Central memory CD4-positive, alpha-beta T cell (primary cell): ENCODE measurements at places on chromosomes 12 and 14.

GRCh38 chr12:29655861-29656260 is 127.9 kb downstream of the TMTC1 start:
- no peak for DNase-seq

DNA sequence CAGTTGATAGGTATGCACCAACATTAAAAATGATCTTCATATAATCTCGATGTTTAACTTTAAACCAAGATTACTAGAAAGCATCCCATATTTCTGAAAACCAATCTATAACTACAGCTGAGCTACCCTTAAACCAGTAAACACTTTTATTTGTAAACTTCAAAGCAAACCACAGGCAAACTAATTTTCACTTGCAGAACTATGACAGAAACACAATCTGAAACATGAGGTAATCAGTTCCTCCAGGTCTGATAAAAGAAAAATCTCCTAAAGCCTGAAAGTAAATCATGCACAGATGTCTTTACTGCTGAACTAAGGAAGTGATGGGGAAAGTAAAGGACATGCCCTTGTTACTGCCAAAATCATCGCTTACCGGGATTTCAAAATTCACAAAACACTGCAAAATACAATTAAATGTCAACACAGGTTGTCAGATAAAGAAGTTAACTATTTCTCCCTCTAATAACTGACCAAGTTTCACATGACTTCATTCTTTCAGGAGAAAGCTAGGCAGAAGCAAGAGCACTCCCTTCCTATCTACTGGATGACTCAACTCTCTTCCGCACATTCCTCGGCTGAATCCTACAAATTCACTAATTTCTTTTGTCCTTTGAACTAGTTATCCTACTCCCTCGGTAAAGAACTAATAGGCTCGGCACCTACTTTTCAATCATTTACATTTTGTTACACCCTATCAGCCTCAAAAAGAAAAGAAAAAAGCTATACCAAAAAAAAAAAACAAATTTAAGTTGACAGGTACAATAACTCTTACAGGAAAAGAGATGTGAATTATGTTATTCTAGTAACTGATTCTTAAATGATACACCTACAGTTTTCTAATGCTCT is 1.4 kb downstream of the EEA1 start:
- peak; percentile 33 for DNase-seq

DNA sequence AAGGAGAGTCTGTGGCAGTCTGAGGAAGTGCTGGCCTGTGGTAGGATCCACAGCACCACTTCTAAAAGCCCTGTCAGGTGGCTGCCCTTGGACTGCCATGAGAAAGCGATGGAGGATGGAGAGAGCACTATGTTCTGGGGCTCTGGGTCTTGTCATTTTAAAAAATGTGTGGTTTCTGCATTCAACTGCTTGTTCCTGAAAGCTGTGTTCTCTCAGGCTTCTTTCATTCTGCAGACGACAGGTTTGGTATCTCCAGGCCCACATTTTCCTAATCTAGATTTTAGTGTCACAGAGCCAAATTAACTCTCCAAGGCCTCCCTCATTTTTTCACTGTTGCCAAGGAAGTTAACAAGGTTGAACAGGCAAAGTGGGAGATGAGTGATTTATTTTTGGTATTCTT is 10.5 kb downstream of the OVCH1 start:
- DNase-seq: no peak

GRCh38 chr12:57089271-57090245 is 644 bp downstream of the NAB2 start:
- DNase-seq: peak; percentile 27

- DNase-seq: no peak
Measured at GRCh38 chr12:54416687-54417603, 2.1 kb downstream of the ITGA5 start.

- no peak for DNase-seq
Measured at GRCh38 chr12:29164477-29165393, 15.7 kb downstream of the FAR2 start.

GRCh38 chr14:64628940-64629408 is 75.2 kb upstream of the PLEKHG3 start:
- DNase-seq: no peak

GRCh38 chr14:61683108-61683507 is 12.2 kb upstream of the HIF1A start:
- no peak for DNase-seq

DNA sequence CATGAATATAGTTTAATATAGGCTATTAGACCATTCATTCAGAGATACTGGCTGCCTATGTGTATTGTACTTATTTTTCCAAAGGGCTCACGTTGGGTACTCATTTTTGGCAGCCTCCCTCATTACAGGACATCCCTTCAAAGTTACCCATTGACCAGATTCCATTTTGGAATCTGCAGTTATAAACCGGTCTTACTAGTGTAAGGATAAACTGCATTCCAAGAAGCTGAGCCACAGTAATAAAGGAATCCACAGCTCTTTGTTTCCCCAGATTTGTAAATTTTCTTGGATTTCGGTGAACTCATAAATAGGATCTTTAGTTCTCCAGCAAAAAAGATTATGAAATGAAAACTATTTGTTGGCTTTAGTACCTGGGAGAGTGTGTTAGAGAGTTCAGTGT is 18.9 kb upstream of the CFL2 start:
- DNase-seq: no peak

GRCh38 chr12:46663318-46663717 is 162.5 kb downstream of the SLC38A4 start:
- DNase-seq: no peak

DNA sequence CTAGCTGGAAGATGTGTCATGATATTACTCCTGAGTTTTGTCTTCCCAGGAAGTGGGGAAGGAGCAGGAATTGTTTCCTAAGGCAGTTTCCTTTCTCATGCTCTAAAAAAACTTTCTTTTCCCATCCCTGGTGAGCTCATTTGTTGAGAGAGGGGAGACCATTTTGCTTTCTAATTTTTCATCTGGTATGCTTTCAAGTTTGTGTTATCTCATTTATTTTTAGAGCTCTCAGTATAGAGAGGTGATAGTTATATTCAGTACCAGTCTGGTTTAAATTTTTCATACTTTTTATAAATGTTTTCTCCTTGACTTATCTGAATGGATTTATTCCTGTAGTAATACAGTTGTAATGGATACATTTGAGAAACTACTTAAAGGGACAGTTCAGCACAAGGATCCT is 79.6 kb downstream of the FBXW8 start:
- DNase-seq: no peak
